ENCODE measurements at places on chromosomes 4 and X.
A peak's percentile ranks its signal among the peaks of the same experiment; 100 is the strongest.

GRCh38 chrX:130028196-130028595 lies 45.8 kb downstream of the BCORL1 start:
- H3K4me3 ChIP-seq, result no peak overlapping the region
- H3K4me1 ChIP-seq, result peaks cover 14% of the 10 kb centered on the region
- no peaks in the 10 kb centered on the region for H3K27me3 ChIP-seq
- peak; percentile 56 for DNase-seq
- H3K36me3 ChIP-seq, result peaks cover 18% of the 10 kb centered on the region

DNA sequence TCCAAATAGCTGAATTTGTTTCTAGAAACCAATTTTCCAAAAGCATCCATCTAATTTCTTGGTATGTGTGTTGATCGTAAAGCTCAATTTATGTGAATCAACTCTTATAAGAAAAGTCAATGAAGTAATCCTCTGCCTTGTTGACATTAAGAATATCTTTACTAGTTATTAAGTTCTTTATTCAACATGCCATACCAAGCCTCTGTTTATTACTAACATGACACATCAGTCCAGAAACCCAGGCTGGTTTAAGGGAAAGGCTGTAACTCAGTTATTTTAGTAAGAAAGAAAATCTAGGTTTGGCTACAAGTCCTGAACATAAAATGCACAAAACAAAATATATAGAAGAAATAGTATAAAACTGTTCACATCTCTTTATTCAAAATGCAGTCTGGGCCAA lies 48.0 kb downstream of the KLHL34 start:
- no peak overlapping the region for H3K4me3 ChIP-seq
- no peaks in the 10 kb centered on the region for H3K27me3 ChIP-seq

DNA sequence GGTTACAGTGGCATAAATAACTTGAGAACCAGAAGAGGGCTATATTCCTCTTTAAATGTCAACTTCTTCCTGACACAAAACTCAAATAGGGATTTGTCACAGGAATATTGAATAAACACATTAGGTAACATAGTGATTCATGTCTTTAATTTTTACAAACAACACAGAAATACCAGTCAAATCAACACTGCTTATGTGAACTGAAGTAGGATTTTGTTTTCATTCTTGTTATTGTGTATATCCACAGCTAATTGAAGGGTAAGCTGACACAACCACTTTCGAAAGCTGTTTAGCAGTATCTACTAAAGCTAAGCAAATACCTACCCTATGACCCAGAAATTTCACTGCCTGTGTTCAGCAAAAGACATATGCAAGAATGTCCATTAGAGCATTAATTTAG lies 120.4 kb upstream of the EOLA2 start:
- no peak for DNase-seq
- H3K4me3 ChIP-seq, result no peak overlapping the region
- no peak overlapping the region for H3K27ac ChIP-seq
- H3K27me3 ChIP-seq, result peaks cover 7% of the 10 kb centered on the region
- H3K36me3 ChIP-seq, result no peaks in the 10 kb centered on the region

DNA sequence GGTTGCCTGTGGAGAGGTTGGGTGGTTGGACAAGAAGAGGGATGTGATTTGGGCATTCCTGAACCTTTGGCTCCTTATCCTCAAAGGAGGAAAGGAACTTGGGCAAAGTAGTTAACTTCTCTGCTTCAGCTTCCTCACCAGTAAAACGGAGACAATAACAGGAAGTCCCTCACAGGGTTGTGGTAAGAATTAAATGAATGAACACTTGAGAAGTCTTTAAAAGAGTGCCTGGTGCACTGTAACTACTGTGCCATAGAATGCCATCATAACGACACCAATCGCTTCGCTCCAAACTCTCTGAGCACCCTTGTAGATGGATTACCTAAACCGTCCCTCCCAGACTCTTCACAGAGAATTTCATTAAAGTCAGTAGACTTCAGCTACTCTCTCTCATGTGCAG lies 10.5 kb downstream of the ZCCHC18 start:
- DNase-seq, result no peak
- H3K4me3 ChIP-seq, result no peak overlapping the region
- no peaks in the 10 kb centered on the region for H3K36me3 ChIP-seq
- peaks cover 25% of the 10 kb centered on the region for H3K4me1 ChIP-seq

DNA sequence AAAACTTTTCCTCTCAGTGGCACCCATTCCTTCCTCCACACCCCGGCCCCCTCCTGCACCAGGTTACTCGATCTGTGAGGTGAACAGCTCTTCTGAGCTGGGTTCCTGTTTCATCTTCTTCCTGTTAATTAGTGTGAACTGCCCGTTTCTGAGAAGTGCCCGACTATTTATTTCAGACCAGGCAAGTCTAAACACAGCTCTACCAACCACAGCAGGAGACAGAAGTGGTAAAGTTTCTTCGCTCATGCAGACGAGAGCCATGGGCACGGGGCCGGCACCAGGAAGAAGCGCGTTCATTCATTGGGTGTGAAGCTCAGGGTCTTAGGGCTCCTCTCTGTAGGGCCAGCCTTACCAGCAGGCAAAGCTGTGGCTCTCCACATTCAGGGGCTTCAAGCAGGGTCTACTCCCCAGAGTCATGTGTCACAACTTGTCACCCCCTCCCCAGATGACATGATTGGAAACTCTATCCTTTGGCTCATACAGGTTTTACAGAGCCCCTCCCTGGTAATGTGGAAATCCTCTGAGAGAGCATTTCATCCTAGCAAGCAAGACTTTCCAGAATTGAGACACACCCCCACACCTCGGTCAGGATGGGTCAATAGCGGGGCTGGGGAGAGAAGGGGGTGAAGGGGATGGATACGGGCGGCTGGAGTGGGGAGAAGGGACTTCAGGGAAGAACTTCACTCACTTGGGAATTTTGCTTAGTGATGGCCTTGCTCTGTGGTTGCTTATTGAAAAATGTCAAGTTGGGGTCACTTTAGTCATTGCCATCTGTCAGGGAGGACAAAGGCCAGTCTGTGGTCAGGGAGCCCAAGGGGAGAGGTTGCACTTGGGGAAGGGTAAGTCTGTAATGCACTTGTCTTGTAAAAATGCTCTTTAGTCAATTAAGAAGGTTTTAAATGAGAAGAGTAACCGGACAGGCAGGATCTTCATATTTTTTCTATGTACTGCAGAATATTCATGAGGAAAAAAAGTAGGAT lies 121.6 kb upstream of the TRIM2 start:
- no peak overlapping the region for H3K4me3 ChIP-seq
- DNase-seq, result no peak
- H3K36me3 ChIP-seq, result no peaks in the 10 kb centered on the region
- H3K27ac ChIP-seq, result no peak overlapping the region
- H3K27me3 ChIP-seq, result peaks cover 50% of the 10 kb centered on the region

GRCh38 chrX:20968996-20969395 lies 405.2 kb upstream of the CNKSR2 start:
- H3K4me1 ChIP-seq, result no peaks in the 10 kb centered on the region
- no peak overlapping the region for H3K4me3 ChIP-seq
- no peak overlapping the region for H3K27ac ChIP-seq
- H3K36me3 ChIP-seq, result no peaks in the 10 kb centered on the region

DNA sequence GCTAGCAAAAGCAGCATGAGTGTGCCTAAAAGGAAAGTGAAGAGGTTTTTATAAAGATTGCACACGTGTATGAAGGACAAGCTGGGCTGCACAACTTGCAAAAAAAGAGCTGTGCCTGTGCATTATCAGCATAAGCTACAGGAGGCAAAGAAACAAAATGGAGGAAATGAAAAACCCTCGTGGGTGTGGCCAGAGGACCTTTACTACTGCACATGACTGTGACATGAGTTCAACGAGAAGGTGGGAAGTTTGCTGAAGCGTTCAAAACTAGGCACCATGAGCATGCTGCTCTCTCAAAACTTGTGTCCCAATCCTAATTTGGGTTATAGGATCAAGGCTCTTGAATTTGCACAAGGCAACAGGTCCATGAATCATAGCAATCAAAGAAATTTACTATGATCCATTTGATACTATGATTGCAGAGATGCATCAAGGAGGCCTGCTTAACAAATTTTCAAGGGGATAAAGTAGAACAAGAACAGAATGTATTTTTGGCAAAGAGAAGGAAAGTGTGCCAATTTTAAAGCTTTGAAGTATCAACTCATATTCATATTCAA lies 38.1 kb upstream of the CXorf38 start:
- no peak for DNase-seq
- H3K27me3 ChIP-seq, result no peaks in the 10 kb centered on the region
- H3K4me3 ChIP-seq, result no peak overlapping the region
- peaks cover 12% of the 10 kb centered on the region for H3K4me1 ChIP-seq
- no peak overlapping the region for H3K27ac ChIP-seq
- peaks cover 34% of the 10 kb centered on the region for H3K36me3 ChIP-seq

DNA sequence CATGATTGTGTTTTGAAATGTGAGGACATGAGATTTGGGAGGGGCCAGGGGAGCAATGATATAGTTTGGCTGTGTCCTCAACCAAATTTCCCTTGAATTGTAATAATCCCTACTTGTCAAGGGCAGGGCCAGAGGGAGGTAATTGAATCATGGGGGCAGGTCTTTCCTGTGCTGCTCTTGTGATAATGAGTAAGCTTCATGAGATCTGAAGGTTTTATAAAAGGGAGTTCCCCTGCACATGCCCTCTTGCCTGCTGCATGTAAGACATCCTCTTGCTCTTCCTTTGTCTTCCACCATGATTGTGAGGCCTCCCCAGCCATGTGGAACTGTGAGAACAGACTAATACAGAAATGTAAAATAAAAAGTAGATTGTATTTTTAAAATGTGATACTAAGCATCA lies 1294.9 kb downstream of the ADGRL3 start:
- no peaks in the 10 kb centered on the region for H3K36me3 ChIP-seq
- no peak for DNase-seq
- no peaks in the 10 kb centered on the region for H3K4me1 ChIP-seq
- H3K27me3 ChIP-seq, result no peaks in the 10 kb centered on the region
- no peak overlapping the region for H3K4me3 ChIP-seq

DNA sequence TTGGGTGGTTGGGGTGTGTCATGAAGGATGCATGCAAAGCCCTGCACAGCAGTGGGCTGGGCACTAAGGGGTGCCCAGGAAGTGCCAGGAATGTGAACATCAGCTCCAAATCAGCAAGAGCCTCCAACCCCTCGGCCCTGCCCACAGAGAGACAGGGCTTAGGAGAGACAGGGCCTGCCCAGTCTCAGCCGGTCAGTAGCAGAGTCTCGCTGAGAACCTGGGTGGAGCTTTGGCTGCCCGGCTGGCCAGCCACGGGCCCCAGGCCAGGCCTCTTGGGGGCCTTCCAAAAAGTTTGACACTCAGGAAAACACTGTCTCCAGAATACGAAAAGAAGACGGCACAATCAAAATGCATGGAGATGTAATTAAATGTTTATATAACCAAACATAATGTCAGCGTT lies 4.3 kb upstream of the MXD4 start:
- H3K27me3 ChIP-seq, result no peaks in the 10 kb centered on the region
- peaks cover 4% of the 10 kb centered on the region for H3K4me1 ChIP-seq
- no peak overlapping the region for H3K27ac ChIP-seq
- H3K4me3 ChIP-seq, result no peak overlapping the region

DNA sequence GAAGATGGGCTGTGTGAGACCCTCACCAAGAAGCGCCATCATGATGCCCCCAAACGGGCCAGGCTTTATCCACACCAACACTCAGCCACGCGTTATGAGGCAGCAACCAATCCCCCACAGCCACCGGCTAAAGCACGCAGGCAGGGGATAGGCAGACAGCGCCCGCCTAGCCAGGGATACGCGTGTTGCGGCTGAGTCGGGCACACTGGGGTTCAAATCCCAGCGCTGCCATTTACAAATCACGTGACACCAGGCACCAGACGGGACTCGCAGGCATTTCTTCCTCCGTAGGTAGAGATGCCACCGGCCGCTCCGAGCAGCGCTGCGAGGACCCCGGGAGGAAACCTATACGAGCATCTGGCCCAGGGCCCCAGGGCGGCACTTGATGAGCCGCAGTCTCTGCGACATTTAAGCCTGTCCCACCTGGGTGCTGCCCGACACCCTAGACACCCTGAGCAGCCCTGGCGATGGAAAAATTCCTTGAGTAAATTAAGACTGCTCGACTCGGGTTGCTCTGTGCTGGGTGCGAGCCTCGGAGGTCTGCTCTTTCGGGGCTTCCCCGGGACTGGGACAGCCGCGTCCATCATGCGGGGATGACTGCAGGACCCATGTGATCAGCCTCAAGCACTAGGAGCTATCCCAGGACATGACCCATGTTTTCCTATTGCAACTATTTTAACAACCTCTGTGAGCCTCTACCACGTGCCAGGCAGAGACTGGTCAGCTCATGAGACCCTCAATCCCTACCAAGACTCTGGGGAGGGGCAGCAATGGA lies 6.3 kb downstream of the ABLIM2 start:
- H3K4me3 ChIP-seq, result no peak overlapping the region
- H3K36me3 ChIP-seq, result no peaks in the 10 kb centered on the region

DNA sequence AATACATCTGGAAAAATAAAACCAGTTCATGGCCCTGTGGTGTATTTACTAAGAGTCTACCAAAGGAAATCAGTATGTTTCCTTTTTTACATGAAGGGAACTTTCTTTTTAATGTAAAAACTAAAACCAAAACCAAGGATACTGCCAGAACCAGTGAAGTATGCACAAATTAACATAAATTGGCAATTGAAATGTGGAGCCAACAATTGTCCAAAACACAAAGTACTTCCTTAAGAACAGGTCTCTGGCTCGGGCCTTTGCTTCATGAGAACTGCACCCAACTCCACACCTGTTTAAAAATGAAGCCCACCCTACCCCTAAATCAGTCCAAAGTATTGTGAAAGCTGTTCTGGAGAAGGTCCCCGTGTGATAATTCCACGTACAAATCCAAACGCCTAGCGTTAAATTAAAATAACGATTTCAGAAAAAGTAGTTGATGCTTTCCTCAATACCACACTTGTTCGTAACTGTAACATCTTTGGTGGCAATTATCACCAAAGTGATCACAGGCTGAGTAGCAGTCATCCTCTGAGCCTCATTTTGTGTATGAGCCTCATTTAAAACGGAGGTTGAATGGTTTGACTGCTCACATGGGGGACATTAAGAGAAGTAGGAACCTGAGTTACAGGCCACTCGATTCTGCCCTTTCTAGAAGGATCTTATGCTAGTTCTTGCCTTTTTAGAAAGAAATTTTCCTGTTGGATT lies 93.0 kb downstream of the GEMIN8 start:
- H3K27me3 ChIP-seq, result peaks cover 34% of the 10 kb centered on the region
- no peak for DNase-seq
- H3K4me3 ChIP-seq, result no peak overlapping the region
- H3K27ac ChIP-seq, result no peak overlapping the region

GRCh38 chr4:5906191-5906590 lies 13.3 kb upstream of the CRMP1 start:
- no peak overlapping the region for H3K27ac ChIP-seq
- no peaks in the 10 kb centered on the region for H3K4me1 ChIP-seq
- peaks cover 24% of the 10 kb centered on the region for H3K27me3 ChIP-seq
- DNase-seq, result no peak
- no peaks in the 10 kb centered on the region for H3K36me3 ChIP-seq

GRCh38 chr4:108159845-108160244 lies 8.9 kb downstream of the LEF1 start:
- no peak overlapping the region for H3K4me3 ChIP-seq
- no peak for DNase-seq
- H3K27me3 ChIP-seq, result peaks cover 5% of the 10 kb centered on the region
- peaks cover 45% of the 10 kb centered on the region for H3K36me3 ChIP-seq
- H3K27ac ChIP-seq, result peak overlapping the region; percentile 52

- H3K27ac ChIP-seq, result no peak overlapping the region
- H3K27me3 ChIP-seq, result no peaks in the 10 kb centered on the region
- H3K4me1 ChIP-seq, result no peaks in the 10 kb centered on the region
- no peak for DNase-seq
- no peaks in the 10 kb centered on the region for H3K36me3 ChIP-seq
Observed at GRCh38 chrX:93594780-93595179, 78.6 kb downstream of the NAP1L3 start.

Data from activated CD4-positive, alpha-beta memory T cell treated with anti-CD3 and anti-CD28 coated beads, Interleukin-2, amount 10 ng/mL, durations not matched to agents 7 days and 5 days (primary cell).